ENCODE measurements at places on chromosomes 2 and 18.
A peak's percentile ranks its signal among the peaks of the same experiment; 100 is the strongest.

DNA sequence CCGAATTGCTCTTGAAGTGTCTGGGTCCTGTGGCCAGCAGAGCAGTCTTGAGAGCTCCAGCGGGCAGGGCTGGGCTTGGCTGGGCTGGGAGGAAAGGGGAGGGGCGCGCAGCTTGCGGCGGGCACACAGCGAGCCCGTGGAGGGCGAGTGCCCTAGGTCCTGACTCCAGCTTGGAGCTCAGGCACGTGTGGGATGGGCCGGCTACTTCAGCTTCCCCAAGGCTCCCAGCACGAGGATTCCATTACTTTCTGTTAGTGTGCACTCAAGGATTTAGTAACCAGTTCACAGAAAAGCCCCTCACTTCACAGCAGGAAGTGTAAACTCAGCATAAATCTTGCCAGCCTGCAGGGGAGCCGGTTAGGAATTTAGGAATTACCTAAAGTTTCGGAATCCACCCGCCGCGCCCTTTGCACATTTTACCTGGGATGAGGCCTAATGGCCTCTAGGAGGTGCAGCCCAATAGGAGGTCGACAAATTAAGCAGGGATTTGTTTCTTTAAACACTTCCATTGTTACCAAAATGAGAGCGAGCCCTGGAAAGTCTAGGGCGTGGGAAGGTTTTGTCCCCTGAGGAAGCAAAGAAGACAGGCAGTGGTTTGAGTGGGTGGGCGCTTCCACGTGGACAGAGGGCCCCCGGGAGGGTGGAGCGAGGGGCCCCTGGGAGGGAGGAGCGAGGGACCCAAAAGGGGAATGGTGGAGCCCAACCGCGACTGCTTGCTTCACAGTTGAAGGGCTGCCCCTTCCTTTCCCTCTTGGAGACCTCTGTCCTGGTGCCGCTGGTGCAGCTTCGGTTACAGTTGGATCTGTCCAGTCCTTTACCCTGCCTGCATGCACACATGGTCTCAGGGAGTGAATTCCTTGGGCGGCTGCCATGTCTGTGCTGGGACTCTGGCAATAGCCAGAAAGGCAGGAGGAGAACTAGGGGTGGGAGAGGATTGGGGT lies 93.3 kb downstream of the CTAGE1 start:
- DNase-seq, result no peak

- peak; percentile 4 for DNase-seq
Observed at GRCh38 chr2:39778233-39778632, 825 bp downstream of the THUMPD2 start.

GRCh38 chr2:1081451-1082225 lies 131.0 kb downstream of the SNTG2 start:
- DNase-seq, result no peak

- DNase-seq, result no peak
Observed at GRCh38 chr2:15782009-15782751, 158.2 kb upstream of the MYCN start.

- DNase-seq, result no peak
Observed at GRCh38 chr2:233852056-233852455, 2.3 kb downstream of the HJURP start.

GRCh38 chr2:66032226-66032775 lies 402.6 kb upstream of the MEIS1 start:
- DNase-seq, result no peak

- DNase-seq, result no peak
Observed at GRCh38 chr2:172213116-172213860, 110.6 kb upstream of the DLX2 start.

DNA sequence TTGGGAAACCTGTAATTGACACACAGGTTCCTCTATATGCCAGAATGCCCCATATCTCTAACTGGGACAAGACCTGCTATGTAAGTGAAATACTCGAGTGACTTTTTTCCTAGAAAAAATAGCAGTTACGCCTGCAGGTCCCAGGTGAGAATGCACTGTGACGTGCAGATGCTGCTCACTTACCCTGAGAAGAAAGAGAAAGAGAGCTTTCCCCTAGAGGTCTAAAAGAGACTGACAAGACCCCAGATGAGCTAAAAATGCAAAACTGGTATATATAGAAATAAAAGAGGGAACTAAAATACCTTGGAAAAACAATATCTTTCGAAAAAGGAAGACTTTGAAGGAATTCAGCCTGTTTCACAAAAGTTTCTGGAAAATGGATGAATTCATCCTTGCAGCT lies 383.0 kb upstream of the DCC start:
- DNase-seq, result no peak

GRCh38 chr18:60746491-60746890 lies 373.9 kb upstream of the MC4R start:
- DNase-seq, result no peak

- DNase-seq, result no peak
Observed at GRCh38 chr2:48693645-48694044, 61.9 kb downstream of the LHCGR start.

DNA sequence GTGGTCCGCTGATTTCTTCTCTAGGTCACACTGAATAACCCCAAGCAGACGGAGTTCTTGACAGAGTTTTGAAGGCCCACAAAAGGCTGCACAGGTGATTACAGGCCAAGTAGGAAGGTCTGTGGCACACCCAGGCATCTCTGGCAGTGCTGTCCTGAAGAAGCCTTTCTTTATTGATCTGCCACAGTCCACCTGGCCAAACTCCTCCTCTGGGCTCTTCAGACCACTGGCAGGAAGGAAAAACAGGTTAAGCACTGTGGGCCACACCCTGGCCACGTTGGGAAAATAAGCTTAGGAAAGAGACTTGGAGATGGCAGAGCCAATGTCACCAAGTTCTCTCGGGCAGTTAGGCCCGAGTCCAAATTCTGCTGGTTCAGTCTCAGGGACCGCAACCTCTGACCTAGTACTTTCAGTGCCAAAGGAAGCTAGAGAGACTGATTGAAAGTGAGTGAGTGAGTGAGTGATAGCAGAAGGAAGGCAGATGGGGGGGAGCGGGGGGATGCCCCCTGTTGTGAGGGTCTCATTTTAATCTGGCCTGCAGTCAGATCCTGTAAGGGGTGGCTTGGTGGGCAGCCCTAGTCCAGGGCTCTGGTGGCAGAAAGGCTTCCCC lies 102.9 kb downstream of the TGFA start:
- DNase-seq, result no peak
